ENCODE measurements at places on chromosomes 12 and 14.

- DNase-seq: no peak
Measured at GRCh38 chr12:45213107-45213506, 2.8 kb upstream of the ANO6 start.

DNA sequence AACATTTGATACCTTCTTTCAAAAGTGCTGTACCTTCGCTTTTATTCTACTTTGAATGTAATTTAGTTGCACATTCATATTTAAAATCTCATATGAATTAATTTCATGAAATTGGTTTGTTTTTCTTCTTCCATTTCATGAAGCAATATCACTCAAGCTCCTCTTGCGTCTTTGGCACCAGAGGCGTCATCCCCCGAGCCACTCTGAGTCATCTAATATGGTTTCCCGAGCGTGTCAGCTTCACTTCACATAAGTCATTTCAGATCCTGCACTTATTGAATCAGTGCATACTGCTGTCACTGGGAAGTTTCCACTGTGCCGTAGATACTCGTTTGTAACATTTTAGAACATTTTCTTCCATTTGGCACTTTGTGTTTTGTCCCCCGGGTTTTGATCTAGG is 105.6 kb downstream of the SLC25A47 start:
- no peak for DNase-seq

DNA sequence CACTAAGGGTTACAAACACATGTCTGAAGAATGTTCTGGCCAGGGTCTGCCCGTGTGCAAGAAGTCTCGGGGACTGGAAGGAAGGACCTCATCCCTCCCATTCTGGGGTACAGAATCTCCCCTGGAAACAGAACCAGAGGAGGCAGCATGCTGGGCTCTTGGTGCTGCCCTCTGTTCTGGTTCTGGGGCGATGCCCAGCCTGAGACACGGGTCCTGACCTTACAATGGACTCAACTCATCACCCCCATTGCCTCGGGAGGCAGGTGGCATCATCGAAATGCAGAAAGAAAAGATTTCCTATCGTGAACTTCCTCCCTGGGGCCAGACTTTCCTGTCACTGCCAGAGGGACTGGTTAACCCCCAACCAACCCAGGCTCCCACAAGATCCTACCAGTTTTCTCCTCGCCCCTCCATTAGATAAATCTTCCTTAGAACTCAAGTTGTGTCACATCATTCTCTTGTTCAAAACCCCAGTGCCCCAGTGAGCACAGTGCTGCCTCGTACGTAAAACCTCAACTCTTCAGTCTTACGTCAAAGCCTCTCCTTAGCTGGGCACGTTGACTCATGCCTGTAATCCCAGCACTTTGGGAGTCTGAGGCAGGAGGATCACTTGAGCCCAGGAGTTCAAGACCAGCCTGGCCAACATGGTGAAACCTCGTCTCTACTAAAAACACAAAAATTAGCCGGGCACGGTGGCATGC is 52.1 kb downstream of the PSMA6 start:
- DNase-seq: no peak

- DNase-seq: no peak
Measured at GRCh38 chr14:99270458-99271220, 1.4 kb downstream of the BCL11B start.

- DNase-seq: no peak
Measured at GRCh38 chr12:4984971-4985370, 58.7 kb upstream of the KCNA5 start.
